ENCODE measurements at places on chromosomes 11 and 22. TPM values are rescaled to one million over a fixed set of nuclear protein-coding genes. Genes with fewer than 3 reads are reported as not detected.

CYB5R2 gene
- total RNA-seq = 37.1 TPM

UBTFL1 gene
- total RNA-seq = not detected

SCN4B gene
- total RNA-seq = 7.1 TPM

FGF4 gene
- total RNA-seq = 0.22 TPM

DGAT2 gene
- total RNA-seq = 4.4 TPM

PTPRJ gene
- 28.0 TPM for total RNA-seq

CLP1 gene
- 18.0 TPM for total RNA-seq

PLAAT5 gene
- not detected for total RNA-seq

PIH1D2 gene
- 3.5 TPM for total RNA-seq

VPREB3 gene
- not detected for total RNA-seq

ISX gene
- total RNA-seq = not detected

DNA sequence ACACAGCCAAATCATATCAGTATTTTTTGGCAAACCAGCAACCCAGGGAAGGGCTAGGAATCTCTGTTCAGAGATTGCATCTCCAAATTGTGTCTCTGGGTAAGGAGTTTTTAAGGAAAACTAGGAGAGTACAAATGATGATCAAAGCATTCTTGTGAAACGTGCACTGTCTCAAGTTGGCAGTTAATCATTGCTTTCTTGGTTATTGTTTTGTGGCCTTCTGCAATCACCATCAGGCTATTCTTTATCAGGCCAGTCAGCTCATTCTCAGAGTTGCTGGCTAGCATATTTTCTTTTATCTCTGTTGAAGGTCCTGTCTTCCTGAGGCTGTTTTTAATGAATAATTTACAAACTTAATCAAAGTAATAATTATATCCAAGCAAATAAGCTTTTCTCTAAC is 129.1 kb upstream of the CCDC179 start:
- H3K36me3 ChIP-seq = no peaks in the 10 kb centered on the region
- no peak overlapping the region for H3K4me3 ChIP-seq

GRCh38 chr11:83280256-83280655 is 5.9 kb downstream of the CCDC90B start:
- H3K36me3 ChIP-seq = peaks cover 16% of the 10 kb centered on the region
- no peak overlapping the region for H3K27ac ChIP-seq
- DNase-seq = no peak
- H3K4me1 ChIP-seq = peaks cover 8% of the 10 kb centered on the region

DNA sequence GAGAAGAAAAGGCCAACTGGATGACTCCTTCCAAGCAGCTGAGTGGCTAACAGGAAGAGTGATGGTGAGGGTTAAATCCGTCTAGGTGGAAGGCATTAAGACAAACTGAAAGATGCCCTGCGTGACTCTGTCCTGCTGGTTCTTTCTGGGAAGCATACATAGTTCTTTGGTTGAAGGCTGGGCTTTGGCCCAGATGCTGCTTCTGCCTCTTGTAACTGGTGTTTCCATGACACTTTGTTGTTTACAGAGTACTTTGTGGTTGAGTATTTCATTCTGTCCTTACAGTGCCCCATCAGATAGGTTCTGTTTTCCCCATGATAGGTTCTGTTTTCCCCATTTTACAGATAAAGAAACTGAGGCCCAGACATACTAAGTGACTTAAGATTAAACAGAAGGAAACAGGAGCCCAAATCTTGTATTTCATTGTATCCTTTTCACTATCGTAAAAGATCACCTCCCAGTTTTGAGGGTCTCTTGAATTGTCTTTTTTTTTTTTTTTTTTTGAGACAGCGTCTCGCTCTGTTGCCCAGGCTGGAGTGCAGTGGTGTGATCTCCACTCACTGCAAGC is 124.3 kb upstream of the RASSF10 start:
- no peak overlapping the region for H3K27ac ChIP-seq
- no peak overlapping the region for H3K4me3 ChIP-seq
- H3K36me3 ChIP-seq = no peaks in the 10 kb centered on the region

DNA sequence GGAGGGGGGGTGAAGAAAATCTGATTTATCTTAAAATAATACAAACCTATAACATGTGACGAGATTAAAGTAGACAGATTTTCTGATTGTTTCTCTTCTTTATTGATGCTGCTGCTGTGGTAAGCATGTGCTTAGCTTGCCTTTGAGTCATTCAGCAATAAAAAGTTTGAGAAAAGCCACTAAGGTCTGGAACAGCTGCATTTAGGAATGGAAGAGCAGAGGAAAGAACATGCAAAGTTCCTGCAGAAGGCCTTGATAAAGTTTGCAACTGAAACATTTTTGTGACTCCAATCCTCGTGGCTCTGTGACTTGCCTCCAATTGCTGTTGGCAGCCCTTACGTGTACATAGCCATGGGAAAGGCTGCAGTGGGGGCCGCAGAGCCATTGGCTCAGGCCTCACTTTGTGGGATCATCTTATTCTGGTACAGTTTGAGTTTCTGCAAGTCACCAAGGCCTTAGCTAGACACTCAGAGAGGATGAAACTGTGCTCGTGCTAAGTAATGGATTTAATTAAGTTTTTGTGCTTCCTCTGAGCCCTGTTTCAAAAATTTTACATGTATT is 370.2 kb downstream of the AASDHPPT start:
- H3K36me3 ChIP-seq = no peaks in the 10 kb centered on the region
- H3K27me3 ChIP-seq = no peaks in the 10 kb centered on the region
- H3K27ac ChIP-seq = no peak overlapping the region
- H3K4me3 ChIP-seq = no peak overlapping the region
- H3K4me1 ChIP-seq = peaks cover 8% of the 10 kb centered on the region

DNA sequence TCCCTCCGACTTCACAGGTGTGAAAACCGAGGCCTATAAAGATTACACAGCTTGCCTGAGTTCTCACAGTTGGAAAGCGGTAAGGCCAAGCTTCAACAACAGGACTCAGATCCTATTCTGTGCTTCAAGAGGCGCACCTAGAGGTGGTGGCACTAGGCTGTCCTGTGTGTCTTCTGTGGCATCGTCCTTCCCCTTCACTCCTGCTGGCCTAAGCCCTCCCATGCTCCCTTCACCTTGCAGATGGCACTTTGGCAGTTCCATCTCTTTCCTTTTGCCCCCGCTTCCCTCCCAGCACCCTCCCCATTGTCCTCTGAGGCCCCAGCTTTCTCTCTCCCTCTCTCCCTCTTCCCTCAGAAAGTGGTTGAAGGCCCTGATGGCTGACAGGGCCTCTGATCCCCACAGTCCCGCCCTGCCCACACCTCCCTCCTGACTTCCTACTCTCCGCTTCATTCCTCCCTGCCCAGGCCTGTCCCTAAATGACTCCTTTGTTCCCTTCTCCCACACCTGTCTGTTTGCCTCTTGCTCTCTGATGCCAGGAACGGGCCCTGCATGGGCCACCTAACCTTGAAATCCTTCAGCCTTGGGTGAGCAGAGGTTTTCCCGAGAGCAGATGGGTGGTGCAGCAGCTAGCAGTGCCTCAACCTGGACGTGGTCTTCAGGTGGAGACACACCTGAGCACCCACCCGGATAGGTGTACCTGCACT is 5.8 kb downstream of the TRIM29 start:
- peaks cover 3% of the 10 kb centered on the region for H3K4me1 ChIP-seq
- H3K27ac ChIP-seq = no peak overlapping the region
- DNase-seq = no peak

GRCh38 chr11:21321072-21321471 is 651.7 kb downstream of the NELL1 start:
- no peak overlapping the region for H3K27ac ChIP-seq
- H3K36me3 ChIP-seq = no peaks in the 10 kb centered on the region

- peaks cover 31% of the 10 kb centered on the region for H3K4me1 ChIP-seq
- H3K27ac ChIP-seq = no peak overlapping the region
- no peaks in the 10 kb centered on the region for H3K27me3 ChIP-seq
Observed at GRCh38 chr11:34649597-34649996, 28.7 kb downstream of the EHF start.

DNA sequence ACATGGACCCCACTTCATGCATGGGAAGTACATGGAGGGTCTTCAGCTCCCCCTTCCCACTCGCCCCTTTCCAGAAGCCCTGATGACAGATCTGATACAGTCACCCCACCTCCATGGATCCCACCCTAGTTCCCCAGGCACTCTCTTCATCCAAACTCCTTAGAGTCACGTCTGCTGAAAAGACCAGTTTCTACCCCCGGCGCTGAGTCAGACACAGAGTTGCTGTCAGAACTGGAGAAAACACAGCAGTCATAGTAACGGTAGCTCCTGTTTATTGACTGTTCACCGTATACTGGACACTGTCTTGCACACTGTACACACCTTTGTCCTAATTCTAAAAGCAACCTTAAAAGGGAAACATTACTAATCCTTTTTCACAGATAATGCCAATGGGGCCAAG is 29.1 kb downstream of the DRD2 start:
- peaks cover 5% of the 10 kb centered on the region for H3K4me1 ChIP-seq
- no peaks in the 10 kb centered on the region for H3K27me3 ChIP-seq

GRCh38 chr11:102771351-102771750 is 9.1 kb downstream of the MMP10 start:
- no peak for DNase-seq
- no peaks in the 10 kb centered on the region for H3K27me3 ChIP-seq
- peaks cover 4% of the 10 kb centered on the region for H3K4me1 ChIP-seq
- no peak overlapping the region for H3K4me3 ChIP-seq
- no peaks in the 10 kb centered on the region for H3K36me3 ChIP-seq

- no peak overlapping the region for H3K4me3 ChIP-seq
- H3K36me3 ChIP-seq = no peaks in the 10 kb centered on the region
- H3K27ac ChIP-seq = no peak overlapping the region
- no peaks in the 10 kb centered on the region for H3K27me3 ChIP-seq
- H3K4me1 ChIP-seq = peaks cover 28% of the 10 kb centered on the region
- no peak for DNase-seq
Observed at GRCh38 chr11:69470301-69470700, 11.2 kb upstream of the LINC01488 start.

DNA sequence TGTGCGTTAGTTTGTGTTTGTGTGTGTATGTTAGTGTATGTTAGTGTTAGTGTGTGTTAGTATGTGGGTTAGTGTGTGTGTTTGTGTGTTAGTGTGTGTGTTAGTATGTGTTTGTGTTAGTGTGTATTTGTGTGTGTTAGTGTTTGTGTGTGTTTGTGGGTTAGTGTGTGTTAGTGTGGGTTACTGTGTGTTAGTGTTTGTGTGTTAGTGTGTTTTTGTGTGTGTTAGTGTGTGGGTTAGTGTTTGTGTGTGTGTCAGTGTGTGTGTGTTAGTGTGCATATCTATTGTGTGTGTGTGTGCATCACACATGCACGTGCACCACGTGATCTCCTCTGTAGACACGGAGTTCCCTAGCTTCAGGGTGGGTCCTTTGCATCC is 115.4 kb downstream of the KCNQ1OT1 start:
- no peak for DNase-seq
- H3K27ac ChIP-seq = no peak overlapping the region
- H3K36me3 ChIP-seq = no peaks in the 10 kb centered on the region
- H3K4me1 ChIP-seq = no peaks in the 10 kb centered on the region
- no peak overlapping the region for H3K4me3 ChIP-seq
- peaks cover 31% of the 10 kb centered on the region for H3K27me3 ChIP-seq

DNA sequence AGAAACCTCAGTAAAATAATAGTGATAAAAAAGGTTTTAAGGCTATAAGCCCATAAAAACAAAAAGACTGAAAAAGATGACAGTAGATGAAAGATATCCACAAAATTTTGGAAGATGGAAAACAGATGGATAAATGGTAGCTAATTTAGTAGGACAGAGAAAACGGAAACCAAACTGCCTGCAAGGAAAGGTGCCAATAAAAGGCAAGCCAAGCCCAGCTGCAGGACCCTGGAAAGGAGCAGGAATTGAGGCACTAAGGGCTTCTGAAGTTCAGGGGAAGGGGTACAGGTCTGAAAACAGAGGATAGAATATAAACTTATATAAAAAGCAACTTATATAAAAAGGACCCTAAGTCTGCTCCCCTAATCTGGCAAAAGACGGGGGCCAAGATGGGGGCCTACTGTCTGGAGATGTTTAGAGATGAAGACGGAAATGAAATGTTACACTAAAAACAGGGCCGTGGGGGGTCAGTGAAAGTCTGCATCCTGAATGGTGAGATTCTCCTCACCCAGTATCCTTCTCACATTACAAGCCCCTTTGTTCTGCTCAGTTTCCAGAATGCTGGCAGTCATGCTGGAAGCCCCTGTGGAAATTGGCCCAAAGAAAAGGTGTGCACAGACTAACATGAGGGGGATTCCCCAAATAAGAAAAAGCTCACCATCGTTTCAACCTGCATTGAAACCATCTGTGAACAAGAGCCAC is 269.3 kb upstream of the PITPNB start:
- H3K4me1 ChIP-seq = peaks cover 18% of the 10 kb centered on the region
- no peaks in the 10 kb centered on the region for H3K27me3 ChIP-seq
- H3K27ac ChIP-seq = peak overlapping the region; percentile 43
- DNase-seq = peak; percentile 65
- no peak overlapping the region for H3K4me3 ChIP-seq

GRCh38 chr11:12792590-12792989 is 118.4 kb downstream of the TEAD1 start:
- peaks cover 18% of the 10 kb centered on the region for H3K4me1 ChIP-seq
- H3K27me3 ChIP-seq = no peaks in the 10 kb centered on the region
- no peak for DNase-seq
- no peaks in the 10 kb centered on the region for H3K36me3 ChIP-seq

GRCh38 chr22:28044546-28045173 is 125.6 kb upstream of the PITPNB start:
- H3K27ac ChIP-seq = no peak overlapping the region
- H3K36me3 ChIP-seq = no peaks in the 10 kb centered on the region
- H3K27me3 ChIP-seq = no peaks in the 10 kb centered on the region
- no peaks in the 10 kb centered on the region for H3K4me1 ChIP-seq
- DNase-seq = no peak

- H3K36me3 ChIP-seq = no peaks in the 10 kb centered on the region
- DNase-seq = no peak
- no peak overlapping the region for H3K27ac ChIP-seq
- H3K4me3 ChIP-seq = no peak overlapping the region
Observed at GRCh38 chr22:32572741-32573500, 98.3 kb downstream of the FBXO7 start.

- DNase-seq = no peak
- H3K27me3 ChIP-seq = no peaks in the 10 kb centered on the region
- H3K4me1 ChIP-seq = no peaks in the 10 kb centered on the region
- no peaks in the 10 kb centered on the region for H3K36me3 ChIP-seq
- no peak overlapping the region for H3K27ac ChIP-seq
Observed at GRCh38 chr22:30643055-30643875, 7.7 kb downstream of the SLC35E4 start.

GRCh38 chr11:23730307-23730998 is 766.4 kb upstream of the LUZP2 start:
- H3K27ac ChIP-seq = no peak overlapping the region
- H3K27me3 ChIP-seq = no peaks in the 10 kb centered on the region
- no peak overlapping the region for H3K4me3 ChIP-seq
